ENCODE measurements at places on chromosomes 1 and 21. TPM values are rescaled to one million over a fixed set of nuclear protein-coding genes. Genes with fewer than 3 reads are reported as not detected.

- H3K4me3 ChIP-seq = no peak overlapping the region
- DNase-seq = no peak
- H3K27me3 ChIP-seq = no peaks in the 10 kb centered on the region
- H3K36me3 ChIP-seq = peaks cover 69% of the 10 kb centered on the region
- peak overlapping the region; percentile 11 for H3K27ac ChIP-seq
Measured at GRCh38 chr1:16396591-16396990, 29.5 kb downstream of the SZRD1 start.

DNA sequence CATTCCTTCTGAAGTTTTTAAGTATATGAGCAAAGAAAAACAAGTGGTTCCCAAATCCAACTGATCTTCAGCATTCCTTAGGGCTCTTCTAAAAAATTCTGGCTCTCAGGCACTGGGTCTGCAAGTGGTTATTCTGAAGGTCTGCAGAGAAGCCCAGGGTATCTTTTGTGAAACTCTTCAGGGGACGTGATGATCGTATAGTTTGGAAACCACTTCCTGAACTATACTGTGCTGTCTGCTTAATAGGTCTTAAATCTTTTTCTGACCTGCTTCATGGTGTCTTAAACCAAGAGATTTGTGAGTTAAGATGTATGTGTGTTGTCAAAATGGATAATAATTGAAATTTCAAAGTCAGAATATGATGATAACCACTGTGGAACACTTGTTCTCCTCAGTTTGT, 115.5 kb downstream of the LHX9 start:
- no peak for DNase-seq
- no peak overlapping the region for H3K4me3 ChIP-seq
- H3K36me3 ChIP-seq = no peaks in the 10 kb centered on the region
- no peaks in the 10 kb centered on the region for H3K4me1 ChIP-seq

DNA sequence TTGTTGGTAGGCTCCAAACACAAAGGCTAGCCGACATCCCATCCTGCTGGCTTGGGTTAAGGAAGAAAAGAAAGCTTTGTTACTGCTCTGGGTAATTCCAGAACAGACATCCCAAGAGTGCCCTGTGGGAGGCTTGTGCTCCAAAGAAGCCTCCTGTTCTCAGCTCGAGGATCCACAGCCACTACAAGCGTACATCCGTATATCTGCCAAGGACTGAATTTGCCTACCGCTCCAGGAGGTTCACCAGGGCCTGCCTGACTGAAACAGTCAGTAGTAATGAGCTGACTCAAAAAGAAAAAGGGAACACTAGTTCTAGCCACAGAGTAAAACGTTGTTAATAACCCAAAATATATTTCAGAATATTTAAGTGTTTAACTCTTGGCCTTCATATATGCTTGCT, 24.8 kb upstream of the MUTYH start:
- H3K4me3 ChIP-seq = no peak overlapping the region
- DNase-seq = no peak
- no peaks in the 10 kb centered on the region for H3K36me3 ChIP-seq
- H3K4me1 ChIP-seq = peaks cover 8% of the 10 kb centered on the region
- no peak overlapping the region for H3K27ac ChIP-seq

DNA sequence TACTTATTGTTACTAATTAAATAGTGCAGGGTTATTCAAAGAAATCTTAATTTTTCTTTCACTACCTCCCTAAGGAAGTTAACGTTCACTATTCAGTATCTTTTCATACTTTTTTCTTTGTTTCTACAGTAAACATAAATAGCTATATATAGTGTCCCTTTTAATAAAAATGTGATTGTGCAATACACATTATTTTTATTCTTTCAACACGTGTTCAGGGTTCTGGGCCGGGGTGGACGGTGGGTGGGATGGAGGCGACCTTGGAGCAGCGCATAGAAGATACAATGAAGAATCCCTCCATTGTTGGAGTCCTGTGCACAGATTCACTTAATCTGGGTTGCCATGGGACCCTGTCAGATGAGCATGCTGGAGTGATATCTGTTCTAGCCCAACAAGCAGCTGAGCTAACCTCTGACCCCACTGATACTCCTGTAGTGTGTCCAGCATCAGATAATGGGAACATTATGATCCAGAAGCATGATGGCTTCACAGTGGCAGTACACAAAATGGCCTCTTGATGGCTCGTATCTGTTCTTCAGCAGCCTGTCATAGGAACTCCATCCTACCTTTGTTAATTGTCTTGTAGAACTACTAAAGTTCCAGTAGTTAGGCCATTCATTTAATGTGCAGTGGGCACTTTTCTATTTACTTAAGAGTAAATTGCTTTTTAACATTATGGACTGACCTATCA, 155.9 kb upstream of the L1TD1 start:
- no peaks in the 10 kb centered on the region for H3K27me3 ChIP-seq
- no peak overlapping the region for H3K4me3 ChIP-seq
- DNase-seq = no peak
- H3K4me1 ChIP-seq = no peaks in the 10 kb centered on the region
- H3K27ac ChIP-seq = no peak overlapping the region
- no peaks in the 10 kb centered on the region for H3K36me3 ChIP-seq

DNA sequence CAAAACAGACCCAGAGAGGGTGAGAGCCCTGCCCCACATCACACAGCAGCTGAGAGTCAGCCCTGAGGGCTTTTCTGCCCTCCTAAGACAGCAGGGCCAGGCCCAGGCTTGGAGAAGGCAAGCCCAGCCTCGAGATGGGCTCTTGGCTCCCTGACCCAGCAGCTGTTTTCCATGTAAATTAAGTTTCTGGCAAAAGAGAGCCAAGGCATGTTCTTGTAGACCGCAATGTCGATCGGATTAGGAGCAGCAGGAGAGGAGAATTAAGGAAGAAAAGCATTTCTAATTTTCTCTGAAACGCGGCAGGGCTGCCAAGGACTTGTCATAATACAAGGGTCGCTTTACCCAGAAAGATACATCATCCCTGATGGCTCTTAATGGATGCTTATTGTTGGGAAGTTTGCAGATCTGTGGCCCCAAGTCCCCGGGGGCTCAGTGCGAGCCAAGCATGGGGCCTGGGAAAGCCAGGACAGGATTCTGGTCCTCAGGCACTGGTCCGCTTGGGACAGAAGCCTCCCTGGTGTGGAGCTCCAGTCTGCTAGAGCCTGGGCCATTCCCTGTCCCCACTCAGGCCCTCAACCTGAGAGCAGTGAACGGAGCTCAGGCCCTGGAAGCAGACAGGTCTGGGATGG, 62.8 kb downstream of the DMRTB1 start:
- H3K36me3 ChIP-seq = no peaks in the 10 kb centered on the region
- H3K4me3 ChIP-seq = no peak overlapping the region
- H3K4me1 ChIP-seq = no peaks in the 10 kb centered on the region
- DNase-seq = no peak

- H3K4me1 ChIP-seq = no peaks in the 10 kb centered on the region
- no peak overlapping the region for H3K4me3 ChIP-seq
- DNase-seq = no peak
- no peak overlapping the region for H3K27ac ChIP-seq
Measured at GRCh38 chr1:64304823-64305222, 101.4 kb downstream of the UBE2U start.

- H3K27me3 ChIP-seq = no peaks in the 10 kb centered on the region
- no peak overlapping the region for H3K27ac ChIP-seq
- peaks cover 34% of the 10 kb centered on the region for H3K36me3 ChIP-seq
- H3K4me1 ChIP-seq = peaks cover 14% of the 10 kb centered on the region
Measured at GRCh38 chr1:41014871-41015270, 6.7 kb downstream of the SLFNL1 start.

- DNase-seq = no peak
- H3K36me3 ChIP-seq = no peaks in the 10 kb centered on the region
- H3K27ac ChIP-seq = no peak overlapping the region
- no peak overlapping the region for H3K4me3 ChIP-seq
Measured at GRCh38 chr1:157773493-157774350, 3.2 kb downstream of the FCRL2 start.

DNA sequence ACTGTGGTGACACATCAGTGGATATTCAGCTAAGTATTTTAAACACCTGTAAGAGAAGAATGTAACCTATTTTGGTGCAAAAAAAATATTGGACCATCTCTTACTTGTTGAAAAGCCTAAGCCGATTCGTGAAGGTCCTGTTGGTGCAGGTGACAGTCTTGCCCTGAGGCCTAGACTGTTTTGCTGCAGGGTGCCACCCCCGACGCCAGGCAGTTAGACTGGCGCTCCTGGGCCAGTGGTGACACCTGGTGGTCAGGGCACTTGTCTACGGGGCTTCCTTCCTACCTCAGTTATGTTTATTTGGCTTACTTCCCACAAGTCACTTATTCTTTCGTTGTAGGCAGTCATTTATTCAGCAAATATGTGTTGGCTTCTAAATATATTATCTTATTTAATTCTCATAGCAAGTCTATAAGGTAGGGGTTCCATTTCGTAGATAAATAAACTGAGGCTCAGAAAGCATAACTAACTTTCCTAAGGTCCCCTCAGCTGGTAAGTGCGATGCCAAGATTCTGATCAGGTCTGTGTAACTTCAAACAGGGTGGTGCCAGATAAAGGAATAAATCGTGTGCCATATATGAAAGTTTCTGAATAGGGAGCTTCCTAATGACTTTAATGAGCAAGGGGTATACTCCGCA, 1.9 kb downstream of the EEIG2 start:
- peaks cover 28% of the 10 kb centered on the region for H3K4me1 ChIP-seq
- peak; percentile 88 for DNase-seq

DNA sequence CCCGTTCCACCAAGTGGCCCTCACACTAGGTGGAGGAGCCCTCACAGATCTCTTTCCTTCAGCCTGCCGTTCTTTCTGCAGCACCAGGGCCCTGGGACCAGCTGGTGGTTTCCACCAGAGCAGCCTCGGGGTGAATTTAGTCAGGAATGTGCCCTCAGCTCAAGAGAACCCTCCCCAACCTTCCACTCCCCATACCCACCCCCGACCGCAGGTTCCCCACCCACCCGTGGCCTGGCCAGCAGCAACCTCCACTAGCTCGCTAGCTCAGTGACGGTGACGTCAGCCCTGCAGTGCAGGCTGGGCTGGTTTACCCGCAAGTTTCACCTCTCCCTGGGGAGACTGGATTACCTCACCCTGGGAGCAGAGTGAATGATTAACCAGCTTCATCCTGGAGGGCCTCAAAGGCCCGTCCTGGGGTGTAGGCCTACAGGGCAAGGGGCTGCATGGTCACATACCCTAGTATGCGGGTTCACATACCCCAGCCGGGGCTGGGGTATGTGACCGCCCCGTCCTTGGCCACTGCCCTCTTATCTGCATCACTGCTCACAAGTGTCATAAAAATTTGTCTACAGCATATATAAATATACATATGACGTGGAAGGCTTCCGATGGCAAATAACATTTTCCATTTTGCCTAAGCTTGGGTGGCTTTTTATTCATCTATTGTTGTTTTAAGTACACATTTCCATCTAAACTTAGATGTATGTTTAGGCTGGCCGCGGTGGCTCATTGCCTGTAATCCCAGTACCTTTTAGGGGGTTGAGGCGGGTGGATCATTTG, 24.5 kb downstream of the ELF3 start:
- H3K27ac ChIP-seq = peak overlapping the region; percentile 78
- H3K27me3 ChIP-seq = no peaks in the 10 kb centered on the region
- H3K4me1 ChIP-seq = peaks cover 9% of the 10 kb centered on the region
- DNase-seq = peak; percentile 95
- no peaks in the 10 kb centered on the region for H3K36me3 ChIP-seq

DNA sequence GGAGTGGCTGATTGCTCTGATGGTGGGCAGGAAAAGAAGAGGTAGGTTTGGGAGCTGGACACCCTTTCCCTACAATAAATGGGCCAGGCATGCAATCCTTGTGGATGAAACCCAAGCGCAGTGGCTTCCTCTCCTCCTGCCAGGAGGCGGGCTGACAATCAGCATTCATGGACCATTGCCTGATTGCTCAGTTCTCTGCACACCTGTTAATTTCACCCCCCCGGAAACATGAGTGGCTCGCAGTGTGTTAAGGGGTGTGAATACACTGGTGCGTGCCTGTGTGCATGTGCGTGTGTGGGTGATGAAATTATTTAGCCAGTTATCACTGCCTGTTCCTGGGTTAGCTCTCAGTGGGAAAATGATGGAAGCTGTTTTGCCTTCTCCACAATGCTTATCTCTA, 310.7 kb downstream of the PCP4 start:
- no peaks in the 10 kb centered on the region for H3K36me3 ChIP-seq
- no peak overlapping the region for H3K4me3 ChIP-seq
- no peak overlapping the region for H3K27ac ChIP-seq

GRCh38 chr1:54287176-54287650, 87.2 kb downstream of the MRPL37 start:
- no peak overlapping the region for H3K4me3 ChIP-seq
- peak; percentile 75 for DNase-seq
- H3K4me1 ChIP-seq = peaks cover 47% of the 10 kb centered on the region

DNA sequence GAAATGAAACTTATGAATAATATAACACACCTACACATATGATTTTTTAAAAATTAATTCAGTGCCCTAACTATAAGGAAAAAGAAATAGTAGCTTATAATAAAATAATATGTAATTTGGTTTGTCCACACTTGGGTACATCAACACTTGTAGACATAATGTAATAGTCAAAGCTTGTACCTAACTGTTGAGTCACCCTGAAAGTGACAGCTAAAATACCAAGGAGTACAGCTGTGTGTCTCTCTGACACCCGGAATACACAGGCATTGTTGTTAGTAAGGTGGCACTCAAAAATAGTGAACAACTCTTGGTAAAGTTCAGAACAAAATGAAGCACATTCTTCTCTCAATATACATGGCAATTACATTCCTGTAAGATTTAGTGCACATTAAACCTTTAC, 243.4 kb downstream of the TRABD2B start:
- H3K27ac ChIP-seq = no peak overlapping the region
- no peaks in the 10 kb centered on the region for H3K36me3 ChIP-seq
- H3K4me3 ChIP-seq = no peak overlapping the region
- DNase-seq = no peak
- H3K27me3 ChIP-seq = peaks cover 5% of the 10 kb centered on the region
- H3K4me1 ChIP-seq = peaks cover 14% of the 10 kb centered on the region

GRCh38 chr1:173954179-173954578, 37.1 kb upstream of the SERPINC1 start:
- DNase-seq = no peak
- no peaks in the 10 kb centered on the region for H3K4me1 ChIP-seq
- H3K27me3 ChIP-seq = no peaks in the 10 kb centered on the region
- H3K27ac ChIP-seq = no peak overlapping the region
- H3K4me3 ChIP-seq = no peak overlapping the region

- no peak for DNase-seq
- H3K27me3 ChIP-seq = no peaks in the 10 kb centered on the region
- H3K36me3 ChIP-seq = no peaks in the 10 kb centered on the region
Measured at GRCh38 chr1:102732927-102733326, 375.4 kb downstream of the COL11A1 start.

GRCh38 chr1:19450811-19451515, 34.4 kb downstream of the CAPZB start:
- H3K4me1 ChIP-seq = peaks cover 99% of the 10 kb centered on the region
- no peaks in the 10 kb centered on the region for H3K36me3 ChIP-seq
- peak overlapping the region; percentile 44 for H3K27ac ChIP-seq
- no peak for DNase-seq

- H3K4me3 ChIP-seq = no peak overlapping the region
- H3K4me1 ChIP-seq = peaks cover 12% of the 10 kb centered on the region
- H3K27ac ChIP-seq = no peak overlapping the region
- H3K36me3 ChIP-seq = no peaks in the 10 kb centered on the region
- no peak for DNase-seq
Measured at GRCh38 chr1:171219346-171220080, 28.8 kb upstream of the FMO1 start.

ADORA3 gene
- 10.3 TPM for total RNA-seq

TSTD1 gene
- 63.2 TPM for total RNA-seq

NPL gene
- total RNA-seq = 48.7 TPM

PRRX1 gene
- 30.1 TPM for total RNA-seq

NCMAP gene
- 9.2 TPM for total RNA-seq

SYT14 gene
- total RNA-seq = not detected

TXNIP gene
- total RNA-seq = 1,554 TPM

UTS2 gene
- not detected for total RNA-seq

LCE1D gene
- total RNA-seq = not detected

EXTL1 gene
- total RNA-seq = 0.24 TPM

Data from lower lobe of right lung (tissue), 2 donors.